ENCODE measurements at places on chromosomes 1 and 21. TPM values are rescaled to one million over a fixed set of nuclear protein-coding genes. Genes with fewer than 3 reads are reported as not detected.

The PCP4L1 gene
- 4.7 TPM for total RNA-seq

The UBASH3A gene
- not detected for total RNA-seq

The ZYG11A gene
- total RNA-seq, result 0.12 TPM

The HES4 gene
- total RNA-seq, result 36.8 TPM

The WLS gene
- 56.3 TPM for total RNA-seq

The PCSK9 gene
- 1.2 TPM for total RNA-seq

The RNF223 gene
- 19.5 TPM for total RNA-seq

The KIF2C gene
- total RNA-seq, result 4.5 TPM

The KIAA0040 gene
- total RNA-seq, result 15.8 TPM

The HMGB4 gene
- not detected for total RNA-seq

The TEX35 gene
- total RNA-seq, result not detected

The BMP8B gene
- total RNA-seq, result 1.6 TPM

The CDCA8 gene
- 3.2 TPM for total RNA-seq

The PGLYRP3 gene
- 57.5 TPM for total RNA-seq

The TMEM35B gene
- total RNA-seq, result 15.9 TPM

The CLDN8 gene
- total RNA-seq, result 22.4 TPM

The PPP1R8 gene
- total RNA-seq, result 25.1 TPM

The FAM163A gene
- total RNA-seq, result not detected

The CYP4B1 gene
- total RNA-seq, result 55.3 TPM

The RPTN gene
- 19.1 TPM for total RNA-seq

The MEF2D gene
- 67.3 TPM for total RNA-seq

The BGLAP gene
- total RNA-seq, result 0.69 TPM

The ETNK2 gene
- total RNA-seq, result 53.8 TPM

The MCOLN3 gene
- total RNA-seq, result 1.1 TPM

The BARHL2 gene
- total RNA-seq, result not detected

The BATF3 gene
- 0.84 TPM for total RNA-seq

The SOX13 gene
- 7.2 TPM for total RNA-seq

The KRTAP26-1 gene
- not detected for total RNA-seq

The HLX gene
- total RNA-seq, result 3.4 TPM

The ZSWIM5 gene
- 1.3 TPM for total RNA-seq

The TNFRSF8 gene
- 0.72 TPM for total RNA-seq

The OR2L2 gene
- total RNA-seq, result not detected

The ZNF683 gene
- not detected for total RNA-seq

The RGS18 gene
- total RNA-seq, result 1.0 TPM

The S100A16 gene
- total RNA-seq, result 390 TPM

The ANGPTL7 gene
- 2.9 TPM for total RNA-seq

The CCT8 gene
- 73.7 TPM for total RNA-seq

The RPE65 gene
- total RNA-seq, result not detected

The THEM5 gene
- 115 TPM for total RNA-seq

The CR1 gene
- total RNA-seq, result 0.83 TPM

The FCGR1A gene
- total RNA-seq, result not detected

The ZNHIT6 gene
- total RNA-seq, result 9.6 TPM

The MAP1LC3C gene
- 2.7 TPM for total RNA-seq

The ZNF593OS gene
- total RNA-seq, result not detected

The PDPN gene
- total RNA-seq, result 40.7 TPM

The MYCBP gene
- total RNA-seq, result 15.8 TPM

The DISC1 gene
- total RNA-seq, result 3.0 TPM

The CASZ1 gene
- total RNA-seq, result 158 TPM

The INKA2 gene
- 2.5 TPM for total RNA-seq

The UBE2U gene
- not detected for total RNA-seq

The PACC1 gene
- total RNA-seq, result 8.6 TPM

The GNAT2 gene
- not detected for total RNA-seq

The FLG2 gene
- 2,165 TPM for total RNA-seq

The SNIP1 gene
- total RNA-seq, result 14.2 TPM

The ZBTB8OS gene
- total RNA-seq, result 16.8 TPM

The TNFRSF4 gene
- 0.69 TPM for total RNA-seq

The F5 gene
- total RNA-seq, result 2.0 TPM

The LAMB3 gene
- total RNA-seq, result 111 TPM

All from lower leg skin (tissue), 4 donors.